Endodermal cell (in vitro differentiated cells): ENCODE measurements at places on chromosomes 2 and 18. TPM values are rescaled to one million over a fixed set of nuclear protein-coding genes. Genes with fewer than 3 reads are reported as not detected.

The IL36RN gene
- not detected in 2 replicates for total RNA-seq

The FLACC1 gene
- 0.74 to 0.91 TPM in 2 of 3 replicates, not detected in the other for total RNA-seq

The GREB1 gene
- 82.7 and 106 TPM in 2 replicates for total RNA-seq

The TSPYL6 gene
- total RNA-seq = not detected in 2 replicates

The CENPA gene
- total RNA-seq = 21.5 and 23.1 TPM in 2 replicates

The DIS3L2 gene
- total RNA-seq = 32.2 and 42.4 TPM in 2 replicates

The RGPD4 gene
- total RNA-seq = 0.13 and 0.23 TPM in 2 replicates

The GBX2 gene
- total RNA-seq = 0.18 and 0.20 TPM in 2 replicates

The TBR1 gene
- 2.4 TPM in 2 replicates for total RNA-seq

The TUBA3E gene
- not detected in 3 replicates for total RNA-seq

GRCh38 chr2:95296880-95297487, at the start of gene KCNIP3:
Gene KCNIP3 (plus strand): TSS chr2:95297347. CDS start chr2:95297439, 92 bp downstream.
- H3K27me3 ChIP-seq = no peaks in the 10 kb centered on the region
- DNase-seq = peak; percentile 70
- H3K36me3 ChIP-seq = no peaks in the 10 kb centered on the region
- no peak within 1 kb of the TSS for H3K4me3 ChIP-seq
- H3K27ac ChIP-seq = no peak within 1 kb of the TSS

DNA sequence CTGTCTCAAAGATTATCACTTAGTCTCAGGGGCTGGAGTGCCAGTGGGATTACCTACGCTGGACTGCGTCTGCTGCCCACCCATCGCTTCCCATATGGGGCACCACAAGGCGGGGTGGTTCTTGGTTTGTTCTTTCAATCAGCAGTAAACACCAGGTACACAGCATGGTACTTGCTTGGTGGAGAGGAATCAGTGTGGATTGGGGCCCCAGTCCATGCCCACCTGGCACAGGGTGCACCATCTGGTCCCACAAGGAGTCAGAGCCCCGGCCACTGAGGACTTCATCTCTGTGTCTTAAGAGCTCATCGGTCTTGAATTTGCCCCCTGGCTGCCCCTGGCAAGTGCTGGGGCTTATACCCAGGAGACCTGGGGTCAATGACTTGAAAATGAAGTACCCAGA, 96.2 kb downstream of the GLI2 start:
- H3K36me3 ChIP-seq = no peaks in the 10 kb centered on the region
- DNase-seq = no peak
- no peaks in the 10 kb centered on the region for H3K27me3 ChIP-seq
- no peaks in the 10 kb centered on the region for H3K4me1 ChIP-seq

DNA sequence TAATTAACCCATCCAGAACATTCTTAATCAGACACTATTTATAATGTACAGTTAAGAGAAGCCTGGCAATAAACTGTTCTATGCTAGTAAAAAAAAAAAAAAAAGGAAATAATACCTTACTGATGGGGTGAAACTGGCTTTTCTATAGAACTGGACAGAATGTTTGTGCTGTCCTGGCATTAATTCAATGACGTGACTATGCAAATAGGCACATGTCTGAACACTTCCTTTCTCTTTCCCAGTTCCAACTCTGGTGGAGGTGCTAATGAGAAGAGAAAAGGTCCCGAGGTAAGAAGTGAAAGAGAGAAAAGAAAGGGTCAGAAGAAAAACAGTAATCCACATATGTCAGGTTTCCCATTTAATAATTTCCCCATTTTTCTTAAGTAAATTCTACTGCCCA, 508.4 kb downstream of the ZEB2 start:
- no peak for DNase-seq
- H3K27ac ChIP-seq = no peak overlapping the region
- H3K4me3 ChIP-seq = no peak overlapping the region
- H3K4me1 ChIP-seq = peaks cover 2% of the 10 kb centered on the region

GRCh38 chr2:80363330-80363729, 58.8 kb upstream of the LRRTM1 start:
- no peak for DNase-seq
- H3K27ac ChIP-seq = no peak overlapping the region
- H3K4me3 ChIP-seq = peak overlapping the region; percentile 64

DNA sequence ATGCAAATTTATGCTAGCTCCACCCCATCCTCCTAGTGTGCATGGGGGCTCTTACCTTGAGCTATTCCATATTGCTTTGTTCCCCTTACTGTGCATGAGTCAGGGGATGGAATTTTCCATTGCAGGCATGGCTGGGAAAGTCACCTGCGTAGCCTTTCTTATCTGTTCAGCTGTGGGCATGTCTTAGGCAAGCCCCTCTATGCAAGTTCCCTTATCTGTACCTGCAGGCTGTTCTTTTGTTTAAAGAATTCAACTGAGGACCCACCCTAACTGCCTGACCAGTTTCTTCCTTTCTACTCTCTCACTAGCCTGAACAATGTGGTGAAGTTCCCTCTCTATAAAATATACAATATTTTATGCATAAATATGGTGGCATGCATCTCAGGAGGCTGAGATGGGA, 54.2 kb upstream of the CDCA7 start:
- no peaks in the 10 kb centered on the region for H3K36me3 ChIP-seq
- no peaks in the 10 kb centered on the region for H3K4me1 ChIP-seq
- peak overlapping the region; percentile 47 for H3K4me3 ChIP-seq
- no peak overlapping the region for H3K27ac ChIP-seq
- DNase-seq = no peak

DNA sequence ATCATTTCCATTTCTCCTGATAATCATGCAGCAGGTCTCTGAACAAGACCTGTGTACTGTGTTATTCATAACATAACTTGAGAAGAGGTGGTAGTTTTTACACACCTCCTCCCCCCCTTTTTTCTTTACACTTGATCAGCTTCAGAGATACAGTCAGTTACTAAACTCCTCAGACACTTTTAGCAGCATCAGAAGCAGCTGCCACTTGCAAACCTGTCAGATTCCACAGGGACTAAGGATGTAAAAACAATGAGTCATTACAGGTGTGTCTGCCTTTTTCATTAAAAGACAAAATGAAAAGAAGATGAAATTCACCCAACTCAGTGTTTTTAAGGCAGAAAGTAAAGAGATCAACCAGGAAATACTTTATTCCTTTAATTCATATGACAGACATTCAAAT, 254.0 kb downstream of the NRXN1 start:
- H3K27ac ChIP-seq = no peak overlapping the region
- H3K4me3 ChIP-seq = no peak overlapping the region
- DNase-seq = no peak

DNA sequence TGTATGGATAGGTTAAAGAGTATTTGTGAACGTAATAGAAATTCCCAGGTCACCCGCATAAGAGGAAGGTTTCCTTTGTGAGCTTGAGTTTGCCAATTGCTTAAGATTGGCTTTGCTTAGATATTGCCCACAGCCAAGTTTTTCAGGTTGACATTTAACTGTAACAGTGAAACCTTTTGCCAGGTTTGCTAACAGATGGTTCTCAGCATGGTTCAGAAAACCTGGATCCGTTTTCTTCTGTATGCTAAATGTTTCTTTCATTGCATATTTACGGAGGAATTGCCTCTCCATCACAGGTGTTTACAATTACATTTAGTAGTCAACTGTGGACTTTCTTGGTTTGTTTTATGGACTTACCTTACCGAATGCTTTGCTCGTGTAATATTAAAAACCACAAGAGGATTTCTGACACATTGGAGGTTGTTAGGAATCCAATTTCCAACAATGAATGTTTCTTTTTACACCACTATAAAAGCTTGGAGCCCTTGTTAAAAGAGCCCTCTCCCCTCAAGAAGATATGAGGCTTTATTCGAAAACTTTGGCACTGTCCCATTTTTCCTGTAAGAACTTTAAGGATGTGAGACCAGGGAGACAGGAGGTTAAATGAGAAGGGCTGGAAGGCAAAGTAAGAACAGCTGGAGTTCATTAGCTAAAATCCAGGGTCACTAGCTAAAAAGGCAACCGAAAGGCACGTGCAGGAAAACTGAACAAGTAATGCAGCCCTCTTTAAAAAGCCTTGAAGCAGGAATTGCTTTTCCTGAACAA, 7.8 kb downstream of the CDK15 start:
- no peaks in the 10 kb centered on the region for H3K36me3 ChIP-seq
- H3K27ac ChIP-seq = no peak overlapping the region
- DNase-seq = no peak
- H3K27me3 ChIP-seq = no peaks in the 10 kb centered on the region
- no peak overlapping the region for H3K4me3 ChIP-seq
- H3K4me1 ChIP-seq = no peaks in the 10 kb centered on the region

DNA sequence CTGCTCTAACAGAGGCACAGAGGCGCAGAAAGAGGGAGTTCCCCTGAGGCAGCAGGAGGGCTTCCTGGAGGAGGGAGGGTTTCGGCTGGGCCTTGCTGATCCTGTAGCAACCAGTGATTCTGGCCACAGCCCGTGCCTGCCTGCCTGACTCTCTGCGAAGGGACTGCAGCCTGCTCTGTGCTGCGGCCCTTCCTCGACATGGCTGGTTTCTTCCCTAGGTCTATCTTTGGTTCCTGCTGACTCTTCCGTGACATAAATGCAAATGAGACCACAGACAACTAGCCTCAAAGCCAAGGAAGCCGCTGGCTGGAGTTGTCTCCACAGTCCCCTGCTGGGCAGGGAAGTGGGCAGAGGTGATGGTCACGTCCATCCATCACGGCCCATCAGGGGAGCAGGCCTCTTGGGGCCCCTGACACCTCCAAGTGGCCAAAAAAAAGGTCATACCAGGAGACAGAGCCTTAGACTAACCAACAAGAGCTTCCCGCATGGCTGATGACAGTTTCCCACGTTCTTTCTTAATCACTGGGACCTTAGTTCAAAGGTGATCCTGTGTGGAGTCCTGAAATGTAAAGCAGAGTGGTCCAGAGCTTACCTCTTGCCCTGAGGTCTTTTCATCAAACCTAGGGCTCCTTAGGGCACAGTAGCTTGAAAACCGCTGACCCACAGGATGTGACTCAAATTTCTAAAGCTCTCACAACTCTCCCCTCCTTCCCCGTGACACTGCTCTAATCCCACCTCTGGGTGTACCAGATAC, 55.3 kb downstream of the HS1BP3 start:
- DNase-seq = peak; percentile 78
- no peak overlapping the region for H3K4me3 ChIP-seq
- peak overlapping the region; percentile 77 for H3K27ac ChIP-seq
- no peaks in the 10 kb centered on the region for H3K36me3 ChIP-seq
- peaks cover 45% of the 10 kb centered on the region for H3K27me3 ChIP-seq

- no peak for DNase-seq
- H3K4me1 ChIP-seq = peaks cover 13% of the 10 kb centered on the region
- no peak overlapping the region for H3K4me3 ChIP-seq
- no peaks in the 10 kb centered on the region for H3K36me3 ChIP-seq
These were observed 193.5 kb downstream of the MYO3B start for GRCh38 chr2:170371231-170371998.

DNA sequence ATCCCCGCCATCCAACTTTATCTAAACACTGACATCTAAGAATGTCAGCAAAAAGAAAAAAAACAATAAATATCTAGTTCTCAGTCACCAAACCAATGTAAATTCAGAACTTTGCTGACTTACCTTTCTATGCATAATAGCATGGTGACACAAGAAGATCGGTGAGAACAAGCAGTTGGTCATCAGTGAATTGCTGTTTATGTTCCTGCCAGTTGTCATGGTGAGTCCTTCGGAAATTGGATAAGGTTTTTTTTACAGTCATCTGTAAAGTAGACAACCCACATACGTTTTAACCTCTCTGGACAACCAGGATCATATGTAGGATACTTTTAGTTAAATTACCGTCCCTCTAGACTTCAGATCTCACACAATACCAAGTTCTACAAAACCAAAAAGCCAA, 6.2 kb upstream of the GPR75 start:
- no peak for DNase-seq
- no peak overlapping the region for H3K4me3 ChIP-seq
- no peaks in the 10 kb centered on the region for H3K4me1 ChIP-seq

DNA sequence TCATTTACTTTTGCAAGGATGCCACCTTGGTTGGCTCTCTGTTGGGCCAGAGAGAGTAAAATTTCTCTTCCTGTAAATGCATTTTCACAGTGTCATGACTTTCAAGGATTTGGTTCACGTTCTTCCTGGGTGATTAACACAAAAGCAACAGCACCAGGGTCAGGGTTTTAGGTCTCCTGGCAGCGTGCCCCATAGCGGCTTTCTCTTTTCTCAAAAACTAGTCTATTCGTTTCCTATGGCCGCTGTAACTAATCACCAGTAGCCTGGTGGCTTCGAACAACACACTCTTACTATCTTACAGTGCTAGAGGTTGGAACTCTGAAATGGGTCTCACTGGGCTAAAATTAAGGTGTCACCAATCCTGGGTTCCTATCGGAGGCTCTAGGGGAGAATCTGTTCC, 56.3 kb upstream of the ACMSD start:
- no peaks in the 10 kb centered on the region for H3K4me1 ChIP-seq
- H3K4me3 ChIP-seq = no peak overlapping the region
- no peak overlapping the region for H3K27ac ChIP-seq

DNA sequence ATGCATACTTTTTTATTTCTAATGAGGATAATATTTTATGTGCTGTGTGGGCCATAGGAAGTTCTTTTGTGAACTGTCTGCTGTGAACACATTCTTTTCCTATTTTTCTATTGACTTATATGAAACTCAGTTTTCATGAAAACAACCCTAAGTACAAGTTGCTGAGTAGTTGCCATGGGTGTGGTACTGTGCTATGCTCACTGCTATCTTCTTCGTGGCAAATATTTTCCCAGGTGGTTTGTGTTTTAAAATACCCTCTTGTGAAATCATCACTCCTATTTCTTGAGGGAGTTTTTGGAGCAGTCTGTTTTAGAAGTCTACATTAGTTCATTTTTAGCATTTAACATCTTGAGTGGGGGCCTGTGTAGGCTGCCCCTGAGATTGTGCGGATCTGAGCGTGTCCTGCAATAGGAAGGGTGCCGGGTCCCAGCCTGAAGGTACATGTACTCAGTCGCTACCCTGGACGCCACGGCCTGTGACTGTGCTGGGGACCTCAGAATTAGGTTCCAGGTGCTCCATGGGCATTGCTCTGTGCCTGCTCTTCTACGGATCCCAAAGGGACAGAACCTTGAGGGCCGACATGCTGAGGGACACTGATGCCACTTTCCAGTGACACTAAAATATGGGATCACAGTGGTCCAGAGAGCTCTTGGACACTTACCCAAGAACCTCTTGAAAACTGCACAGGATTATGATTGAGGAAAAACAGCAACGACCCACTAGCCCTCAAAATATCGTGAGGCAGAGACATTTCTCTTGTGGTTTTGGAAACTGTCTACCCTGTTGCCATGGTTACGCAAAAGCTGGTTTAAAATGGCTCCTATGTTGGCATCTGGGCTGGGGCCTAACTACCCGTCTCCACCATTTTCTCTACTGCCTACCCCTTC, 480.4 kb downstream of the TGIF1 start:
- no peaks in the 10 kb centered on the region for H3K36me3 ChIP-seq
- no peak overlapping the region for H3K27ac ChIP-seq
- H3K4me1 ChIP-seq = no peaks in the 10 kb centered on the region
- no peaks in the 10 kb centered on the region for H3K27me3 ChIP-seq
- H3K4me3 ChIP-seq = no peak overlapping the region

DNA sequence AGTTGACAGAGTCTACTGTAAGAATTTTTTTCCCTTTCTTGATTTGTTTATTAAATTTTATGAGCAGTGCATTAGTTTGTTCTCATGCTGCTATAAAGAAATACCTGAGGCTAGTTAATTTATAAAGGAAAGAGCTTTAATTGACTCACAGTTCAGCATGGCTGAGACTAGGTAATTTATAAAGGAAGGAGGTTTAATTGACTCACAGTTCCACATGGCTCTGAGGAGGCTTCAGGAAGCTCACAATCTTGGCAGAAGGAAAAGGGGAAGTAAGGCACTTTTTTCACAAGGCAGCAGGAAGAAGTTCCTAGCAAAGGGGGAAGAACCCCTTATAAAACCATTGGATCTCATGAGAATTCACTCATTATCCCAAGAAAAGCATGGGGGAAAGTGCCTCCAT, 191.4 kb upstream of the VRK2 start:
- no peaks in the 10 kb centered on the region for H3K36me3 ChIP-seq
- H3K27me3 ChIP-seq = no peaks in the 10 kb centered on the region
- no peaks in the 10 kb centered on the region for H3K4me1 ChIP-seq
- no peak for DNase-seq
- no peak overlapping the region for H3K4me3 ChIP-seq
